ENCODE measurements at places on chromosomes 7 and 10. TPM values are rescaled to one million over a fixed set of nuclear protein-coding genes. Genes with fewer than 3 reads are reported as not detected.

The ZNF786 gene
- polyA plus RNA-seq = 4.0 TPM

The FOXI2 gene
- polyA plus RNA-seq = not detected

DNA sequence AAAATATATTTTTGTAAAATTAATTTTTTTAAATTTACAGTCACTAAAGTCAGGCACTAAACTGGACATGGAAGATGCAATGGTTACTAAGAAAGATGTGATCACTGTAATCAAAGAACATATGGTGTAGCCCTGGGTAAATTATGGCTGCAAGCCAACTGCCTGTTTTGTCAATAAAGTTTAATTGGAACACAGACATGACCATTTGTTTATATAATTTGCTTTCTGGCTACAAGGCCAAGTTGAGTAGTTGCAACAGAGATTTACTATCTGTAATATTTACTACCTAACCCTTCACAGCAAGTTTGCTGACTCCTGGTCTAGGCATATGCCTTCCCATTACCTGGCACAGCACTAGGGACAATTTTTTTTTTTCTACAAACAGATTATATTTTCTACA, 448.9 kb downstream of the ADRA2A start:
- no peak for DNase-seq

DNA sequence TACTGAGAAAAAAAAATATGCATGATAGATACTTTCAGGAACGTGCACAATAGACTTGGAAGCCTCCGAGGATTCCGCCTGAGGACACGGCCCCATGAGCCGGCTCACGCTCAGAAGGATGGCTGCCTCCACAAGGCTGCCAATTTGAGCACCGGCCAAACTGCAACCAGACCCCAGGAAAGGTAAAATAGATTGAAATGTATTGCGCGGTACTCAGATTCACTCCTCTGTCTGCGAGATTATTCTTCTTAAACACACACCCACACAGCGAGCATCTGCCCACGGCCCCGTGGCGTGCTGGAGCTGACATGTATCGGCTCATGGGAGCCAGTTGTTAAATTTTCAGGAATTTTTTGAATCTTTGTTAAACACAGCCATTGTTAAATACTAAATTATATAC, 653.2 kb upstream of the MKI67 start:
- no peak for DNase-seq

- DNase-seq = no peak
Observed at GRCh38 chr7:95630702-95631458, 34.6 kb upstream of the PDK4 start.

GRCh38 chr7:112042631-112043030, 163.6 kb downstream of the DOCK4 start:
- no peak for DNase-seq

GRCh38 chr10:14648005-14648765, 126.5 kb downstream of the FAM107B start:
- no peak for DNase-seq

DNA sequence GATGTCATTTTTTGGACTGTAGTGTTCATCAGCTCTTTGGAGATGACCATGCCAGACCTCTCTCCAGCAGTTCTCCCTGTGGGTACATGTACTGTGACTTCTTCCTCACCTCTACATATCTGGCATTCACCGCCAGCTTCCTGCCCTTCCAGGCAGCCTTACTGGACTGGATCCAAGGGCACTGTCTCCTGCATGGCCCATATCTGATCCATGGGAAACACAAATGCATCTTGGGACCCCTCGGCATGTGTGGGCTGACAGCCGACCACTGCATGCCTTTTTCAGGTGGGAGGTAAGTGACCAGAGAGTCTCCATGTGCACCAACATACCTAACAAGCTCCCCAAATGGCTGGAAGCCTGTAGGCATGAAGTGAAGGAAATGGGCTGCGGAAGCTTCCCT, 3.9 kb upstream of the BLVRA start:
- no peak for DNase-seq

DNA sequence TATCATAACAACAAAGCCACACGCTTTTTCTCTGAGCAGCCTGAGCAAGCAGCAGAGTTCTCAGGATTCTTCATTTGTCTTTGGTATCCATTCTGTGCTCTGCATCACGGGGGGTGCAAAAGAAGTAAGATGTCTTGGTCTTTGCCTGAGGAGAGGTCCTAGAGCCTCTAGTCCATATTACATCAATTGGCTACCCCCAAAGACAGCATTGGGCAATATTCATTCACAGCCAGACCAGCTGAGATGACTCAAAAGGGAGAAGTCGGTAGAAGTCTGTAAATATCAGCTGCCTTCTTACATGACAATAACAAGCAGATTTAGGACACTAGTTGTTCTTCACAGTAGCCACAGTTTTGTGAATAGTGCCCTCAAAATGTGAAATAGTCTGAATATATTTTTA, 66.6 kb downstream of the FZD1 start:
- DNase-seq = no peak

DNA sequence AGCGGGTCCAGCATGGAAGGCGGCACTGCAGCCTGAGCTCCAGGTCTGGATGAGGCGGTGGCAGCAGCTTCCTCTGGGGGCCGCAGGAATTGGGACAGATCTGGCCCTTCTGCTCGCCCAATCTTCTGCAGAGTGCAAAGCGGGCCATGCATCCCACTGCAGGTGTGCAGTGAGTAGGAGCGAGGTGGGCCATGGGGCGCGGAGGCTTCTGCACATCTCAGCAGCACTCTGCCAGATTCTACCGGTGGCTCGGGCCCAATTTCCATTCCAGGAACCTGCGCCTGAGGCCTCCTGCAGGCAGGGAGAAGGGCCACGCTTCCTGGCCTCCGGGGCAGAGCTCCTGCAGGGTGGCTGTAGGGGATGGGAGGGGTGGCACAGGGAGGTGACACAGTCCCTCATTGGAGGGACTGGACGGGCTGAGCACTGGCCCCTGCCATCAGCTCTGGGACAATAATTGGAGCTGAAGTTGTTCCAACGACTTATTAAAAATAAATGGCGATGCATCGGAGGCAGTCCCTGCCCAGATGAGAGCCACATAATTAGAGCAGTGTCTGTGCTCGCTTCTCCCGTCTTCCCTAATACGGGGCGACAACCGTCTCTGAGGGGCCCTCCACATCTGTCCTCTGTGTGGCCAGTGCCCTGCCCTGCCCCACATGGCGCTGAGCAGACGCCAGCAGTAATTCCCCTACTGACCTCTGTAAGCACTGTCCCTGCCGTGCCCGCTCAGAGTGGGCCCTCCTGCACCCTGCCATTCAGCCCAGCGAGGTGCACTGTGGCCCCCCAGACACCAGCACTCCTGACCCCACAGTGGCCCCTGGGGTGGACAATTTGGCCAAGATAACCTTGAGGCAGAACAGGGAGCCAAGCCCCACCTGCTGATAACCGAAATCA, 197.5 kb downstream of the ELFN1 start:
- no peak for DNase-seq

DNA sequence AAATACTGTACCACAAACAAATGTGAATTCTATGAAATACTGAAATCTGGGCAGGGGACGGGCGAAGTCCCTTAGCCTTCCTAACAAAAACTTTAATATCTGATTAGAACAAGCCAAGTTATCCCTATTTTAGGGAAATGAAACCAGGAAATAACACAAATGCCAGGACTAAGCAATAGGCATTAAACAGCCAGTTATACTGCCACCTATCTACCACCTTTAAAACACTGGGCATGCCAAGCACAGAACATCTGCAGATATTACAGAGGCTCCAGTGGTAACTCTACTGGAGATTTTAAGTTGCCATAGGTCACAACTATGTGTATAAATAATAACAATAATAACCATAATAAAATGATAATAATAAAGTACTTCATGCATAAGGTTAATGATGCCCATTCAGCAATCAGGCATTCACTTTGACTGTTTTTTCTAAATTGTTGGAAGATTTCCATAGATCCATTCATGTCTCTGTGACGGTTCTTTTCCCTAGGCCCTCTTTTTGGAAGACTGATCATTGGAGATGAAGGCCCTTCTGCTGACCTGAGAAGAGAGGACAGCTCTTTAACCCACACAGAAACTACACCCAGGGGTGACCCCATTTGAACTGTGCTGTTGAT, 195.7 kb downstream of the CACNA2D1 start:
- no peak for DNase-seq
